ENCODE measurements at places on chromosomes 2 and 18.

DNA sequence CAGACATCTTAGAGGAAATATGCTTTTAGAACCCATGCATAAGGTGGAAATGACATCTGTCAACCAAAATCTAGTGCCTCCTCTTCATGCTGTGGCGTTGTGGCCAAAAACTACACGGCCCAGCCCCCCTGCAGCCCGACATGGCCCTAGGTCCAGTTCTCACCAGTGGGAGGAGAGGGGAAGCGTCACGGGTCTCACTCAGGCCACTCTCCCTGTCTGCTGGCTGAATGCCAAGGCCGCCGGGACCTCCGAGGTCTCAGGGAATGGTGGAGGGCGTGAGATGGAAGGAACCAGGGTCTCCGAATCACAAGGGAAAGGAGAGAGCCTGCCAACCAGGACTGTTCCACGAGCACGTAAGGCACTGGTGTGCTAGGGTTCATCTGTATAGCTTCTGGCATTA is 361.0 kb downstream of the ANAPC1 start:
- DNase-seq: no peak

DNA sequence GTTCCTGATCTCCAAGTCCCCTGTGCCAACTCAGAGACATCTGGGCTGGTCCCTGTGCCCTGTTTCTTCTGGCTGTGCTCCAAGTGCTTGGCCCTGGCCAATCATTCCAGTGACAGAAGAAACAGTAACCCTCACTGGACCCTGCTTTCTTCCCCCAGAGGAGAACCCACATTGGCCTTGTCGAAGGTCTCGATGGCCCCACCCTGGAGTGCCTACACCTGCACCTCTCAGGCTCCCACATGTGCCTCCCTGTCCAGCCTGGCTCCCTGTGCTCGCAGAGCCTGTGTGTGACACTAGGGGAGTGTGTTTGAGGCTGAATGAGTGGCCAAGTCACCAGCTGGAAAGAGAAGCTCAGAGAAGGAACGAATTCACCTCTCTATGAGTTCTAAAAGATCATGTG is 5.9 kb upstream of the MAL start:
- DNase-seq: no peak

- no peak for DNase-seq
Observed at GRCh38 chr18:67200665-67201064, 315.9 kb downstream of the DSEL start.

- DNase-seq: no peak
Observed at GRCh38 chr2:180707884-180708205, 272.6 kb upstream of the UBE2E3 start.

GRCh38 chr2:58432491-58433170 is 191.5 kb upstream of the FANCL start:
- DNase-seq: no peak

DNA sequence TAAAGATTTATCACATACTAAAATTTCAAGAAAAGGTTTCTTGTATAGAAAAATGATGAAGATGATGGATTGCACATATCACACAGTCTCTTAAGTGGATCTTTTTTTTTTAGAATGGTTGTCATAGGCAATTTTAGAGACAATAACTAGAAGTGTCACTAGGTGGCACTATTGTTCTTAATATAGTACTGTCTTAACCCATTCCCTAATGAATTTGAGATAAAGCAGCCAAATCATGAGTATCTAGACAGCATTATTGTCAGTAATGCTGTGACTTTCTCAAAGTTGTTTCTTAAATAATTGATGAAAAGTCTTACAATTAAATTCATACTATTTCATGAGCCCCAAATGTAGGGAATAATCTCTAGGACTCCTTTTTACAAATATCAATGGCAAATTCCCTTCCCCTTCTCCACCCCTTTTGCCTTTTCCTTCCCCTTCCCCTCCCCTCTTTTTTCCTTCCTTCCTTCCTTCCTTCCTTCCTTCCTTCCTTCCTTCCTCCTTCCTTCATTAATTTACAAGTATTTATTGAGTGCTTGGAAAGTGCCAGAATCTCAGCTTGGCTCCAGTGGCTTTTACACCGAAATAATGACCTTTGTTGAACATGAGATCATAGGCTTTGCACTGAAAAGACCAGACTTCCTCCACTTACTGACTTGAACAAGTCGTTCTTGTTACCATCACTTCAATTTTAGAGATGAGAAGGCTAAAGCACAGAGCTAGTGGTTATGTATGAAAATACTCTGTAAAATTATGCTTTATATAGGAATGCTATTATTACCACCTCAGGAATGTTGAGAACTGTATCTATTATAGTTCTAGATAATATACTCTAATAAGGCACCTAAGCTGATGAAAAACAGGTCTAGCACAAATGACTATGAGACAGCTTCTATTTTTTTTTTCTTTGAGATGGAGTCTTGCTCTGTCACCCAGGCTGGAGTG is 19.8 kb downstream of the MYL12B start:
- no peak for DNase-seq

DNA sequence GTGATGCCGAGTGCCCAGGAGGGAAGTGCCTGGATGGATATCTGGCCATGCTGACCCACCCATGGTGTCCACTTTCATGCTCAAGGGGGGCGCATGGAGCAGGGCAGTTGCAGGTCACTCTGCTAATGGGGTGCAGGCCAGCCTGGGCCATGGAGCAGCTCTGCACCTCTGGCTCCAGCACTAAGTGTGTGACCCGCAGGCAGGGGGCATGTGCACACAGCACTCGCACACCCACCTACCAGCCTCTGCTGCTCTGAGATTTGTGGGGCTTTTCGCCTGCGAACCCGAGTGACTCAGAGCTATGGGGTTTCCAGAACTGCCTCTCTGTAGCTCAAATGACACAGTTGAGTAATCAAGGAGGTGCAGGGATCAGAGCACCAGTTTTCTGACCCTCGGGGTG is 66.2 kb downstream of the CYP26B1 start:
- no peak for DNase-seq

DNA sequence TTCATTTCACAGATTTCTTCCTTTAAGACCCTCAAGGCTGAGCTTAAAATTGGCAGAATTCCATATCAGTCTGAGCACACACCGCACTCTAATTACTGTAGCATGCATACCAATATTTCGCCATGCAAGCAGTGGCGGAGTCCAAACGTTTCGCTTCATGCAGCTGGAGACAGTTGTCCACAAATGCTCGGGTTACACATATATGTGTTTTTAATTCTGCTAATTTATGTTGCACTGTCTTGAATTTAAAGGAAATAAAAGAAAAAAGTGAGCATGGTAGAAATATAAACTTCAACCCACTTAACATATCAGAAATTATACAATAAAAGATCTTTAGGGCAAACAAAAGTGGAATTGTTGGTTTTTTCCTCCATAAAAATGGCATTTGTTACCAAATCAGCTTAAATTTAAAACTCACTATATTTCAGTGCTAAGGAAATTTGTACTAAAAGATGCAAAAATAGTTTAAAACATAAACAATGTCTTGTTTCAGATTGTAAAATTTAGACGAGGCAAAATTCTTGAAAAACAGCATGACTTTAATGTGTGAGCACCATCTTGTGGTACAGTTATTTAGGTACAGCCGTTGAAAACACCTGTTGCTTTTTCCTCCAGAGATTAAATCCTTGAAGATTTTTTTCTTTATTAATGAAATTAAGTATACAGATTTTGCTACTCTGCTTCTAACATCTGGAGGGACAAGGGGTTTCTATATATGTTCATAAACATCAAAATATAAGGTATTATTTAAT is 24.1 kb upstream of the KANSL1L start:
- DNase-seq: peak; percentile 40

DNA sequence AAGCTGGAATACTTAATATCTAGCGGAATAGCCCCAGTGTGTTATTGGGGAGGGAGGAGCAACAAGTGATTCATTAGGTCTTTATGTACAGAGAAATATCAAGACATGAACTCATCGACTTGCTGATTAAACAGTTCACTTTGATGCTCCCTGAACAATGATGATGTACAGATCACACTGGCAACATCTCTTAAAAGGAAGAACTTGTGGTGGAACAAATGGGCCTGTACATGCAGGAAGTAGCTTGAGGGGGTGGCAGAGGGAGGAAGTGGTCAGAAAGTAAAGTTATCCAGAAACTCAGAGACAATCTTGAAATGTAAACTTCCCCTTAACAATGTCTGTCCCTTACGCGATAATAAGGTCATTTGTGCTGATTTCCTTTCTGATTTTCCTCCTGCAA is 90.5 kb downstream of the NXPH2 start:
- DNase-seq: no peak

GRCh38 chr2:169189132-169189531 is 119.8 kb downstream of the DHRS9 start:
- DNase-seq: no peak

DNA sequence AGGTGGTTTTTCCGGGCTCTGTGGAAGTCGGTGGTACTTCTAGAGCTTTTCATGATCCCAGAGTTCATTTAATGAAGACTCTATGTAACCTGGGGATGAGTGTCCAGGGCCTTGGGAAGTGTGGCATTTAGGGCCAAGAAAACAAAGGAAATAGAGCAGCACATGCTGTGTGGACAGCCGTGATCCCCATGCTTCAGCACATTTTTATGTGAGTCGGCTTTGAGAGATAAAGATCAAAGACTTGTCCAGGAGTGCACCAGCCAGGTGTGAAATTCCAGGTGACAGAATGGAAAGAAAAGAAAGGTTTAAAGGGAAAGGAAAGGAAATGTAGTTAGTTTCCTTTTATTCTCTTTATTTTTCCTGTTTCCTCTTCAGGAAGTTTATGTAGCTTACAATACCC is 258.0 kb upstream of the NRP2 start:
- DNase-seq: no peak

- no peak for DNase-seq
Observed at GRCh38 chr2:57842531-57842930, 204.1 kb upstream of the VRK2 start.

- no peak for DNase-seq
Observed at GRCh38 chr18:60053747-60054304, 154.0 kb downstream of the PMAIP1 start.

- DNase-seq: no peak
Observed at GRCh38 chr2:10002681-10003080, 40.7 kb upstream of the KLF11 start.

GRCh38 chr2:101818531-101819451 is 121.3 kb downstream of the MAP4K4 start:
- no peak for DNase-seq

- no peak for DNase-seq
Observed at GRCh38 chr18:41703744-41704530, 251.1 kb upstream of the PIK3C3 start.

GRCh38 chr2:46855805-46856204 is 59.8 kb downstream of the MCFD2 start:
- no peak for DNase-seq

DNA sequence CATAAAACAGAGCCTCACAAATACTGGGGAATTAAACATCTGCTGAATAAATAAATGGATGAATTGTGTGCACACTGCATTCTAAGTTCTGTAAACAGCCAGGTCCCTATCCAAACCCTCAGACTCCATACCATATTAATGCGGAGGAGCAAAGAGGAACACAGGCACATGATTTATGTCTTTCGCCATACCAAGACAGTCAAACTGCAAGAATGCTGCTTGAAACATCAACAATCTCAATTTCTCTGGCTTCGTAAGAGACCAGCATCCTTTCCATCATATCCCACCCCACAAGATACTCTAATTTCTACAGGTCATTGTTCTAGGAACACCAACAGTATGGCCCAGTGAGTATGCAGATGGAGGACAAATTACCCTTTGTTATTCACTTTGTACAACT is 15.0 kb downstream of the KANSL3 start:
- DNase-seq: no peak

DNA sequence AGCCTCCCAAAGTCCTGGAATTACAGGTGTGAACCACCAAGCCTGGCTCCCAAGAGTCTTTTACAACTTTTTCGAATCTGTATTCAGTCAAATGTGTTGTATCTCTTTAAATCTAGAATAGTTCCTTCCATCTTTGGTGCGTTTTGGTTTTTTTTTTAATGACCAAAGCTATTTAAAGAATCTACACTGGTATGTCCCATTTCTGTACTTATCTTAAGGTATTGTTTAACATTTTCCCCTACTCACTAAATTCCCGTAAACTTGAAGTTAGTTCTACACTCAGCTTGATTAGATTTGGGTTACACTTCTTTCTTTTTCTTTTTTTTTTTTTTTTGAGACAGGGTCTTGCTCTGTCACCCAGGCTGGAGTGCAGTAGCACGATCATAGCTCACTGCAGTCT is 63.8 kb downstream of the TMEM237 start:
- no peak for DNase-seq

- no peak for DNase-seq
Observed at GRCh38 chr2:224147174-224147573, 108.1 kb upstream of the SERPINE2 start.

DNA sequence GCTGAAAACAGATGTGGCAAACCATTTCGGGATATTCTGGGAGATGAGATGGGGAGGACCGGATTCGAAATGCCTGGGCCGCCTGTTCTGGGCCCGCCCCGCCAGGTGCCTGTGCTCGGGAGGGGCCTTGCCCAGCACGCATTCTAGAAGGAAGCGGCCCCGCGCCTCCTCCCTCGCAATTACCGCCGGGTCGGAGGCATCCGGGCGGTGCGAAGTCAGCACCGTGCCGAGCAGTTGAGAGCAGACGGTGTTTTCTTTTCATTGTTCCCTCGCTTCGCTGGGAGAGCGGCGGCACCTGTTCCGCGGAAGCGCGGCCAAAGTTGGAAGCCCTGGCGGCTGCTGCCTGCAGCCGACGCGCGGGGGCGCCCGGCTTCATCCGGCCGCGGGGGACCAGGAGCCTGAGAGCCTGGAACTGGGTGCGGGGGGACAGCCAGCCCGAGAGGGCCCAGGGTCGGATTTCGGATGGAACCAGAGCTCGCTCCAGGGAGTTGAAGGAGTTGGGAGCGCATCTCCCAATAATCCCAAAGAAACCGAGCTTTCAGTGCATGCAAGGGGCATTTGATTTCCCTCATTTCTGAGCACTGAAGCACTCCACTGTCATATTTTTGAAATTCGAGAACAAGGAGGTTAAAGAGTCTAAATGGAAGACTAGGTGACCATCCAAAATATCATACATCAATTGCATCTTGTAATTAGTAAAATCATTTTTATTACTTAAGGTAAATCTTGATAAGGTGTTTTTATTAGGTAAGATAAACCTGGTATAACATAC is 241.8 kb upstream of the RAB12 start:
- DNase-seq: no peak

DNA sequence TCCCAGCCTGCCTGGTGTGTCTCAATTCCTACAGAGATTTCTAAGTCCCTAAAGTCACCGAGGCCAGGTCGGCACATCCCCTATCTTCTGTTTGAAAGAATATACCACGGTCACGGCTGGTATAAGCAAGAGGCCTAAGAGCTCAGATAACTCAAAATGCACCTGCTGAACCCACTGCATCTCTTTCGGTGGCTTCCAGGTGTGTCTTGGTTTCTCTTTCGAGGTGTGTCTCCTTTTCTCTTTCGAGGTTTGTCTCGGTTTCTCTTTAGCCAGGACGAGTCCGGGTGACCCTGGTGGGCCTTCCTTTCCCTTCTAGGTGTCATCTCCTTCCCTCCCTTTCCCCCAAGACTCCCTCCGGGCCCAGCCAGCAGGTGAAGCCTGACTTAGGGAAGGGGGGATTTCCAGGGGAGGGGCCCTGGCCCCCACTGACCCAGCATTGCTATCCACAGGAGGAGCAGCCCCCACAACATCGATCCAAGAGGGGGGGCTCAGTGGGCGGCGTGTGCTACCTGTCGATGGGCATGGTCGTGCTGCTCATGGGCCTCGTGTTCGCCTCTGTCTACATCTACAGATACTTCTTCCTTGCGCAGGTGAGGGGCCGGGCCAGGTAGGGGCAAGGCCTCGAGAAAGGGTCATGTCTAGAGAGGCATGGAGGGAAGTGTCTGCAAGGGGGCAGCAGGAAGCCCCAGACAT is 8.4 kb downstream of the ITM2C start:
- DNase-seq: no peak

- DNase-seq: no peak
Observed at GRCh38 chr2:61178603-61179545, 16.9 kb downstream of the C2orf74 start.
